AG09319 (cell line): ENCODE measurements at places on chromosomes 12 and 14.

GRCh38 chr12:108686780-108687179 is 44.5 kb downstream of the CORO1C start:
- DNase-seq = no peak

- no peak for DNase-seq
Measured at GRCh38 chr14:94469261-94469660, 6.7 kb downstream of the SERPINA9 start.

DNA sequence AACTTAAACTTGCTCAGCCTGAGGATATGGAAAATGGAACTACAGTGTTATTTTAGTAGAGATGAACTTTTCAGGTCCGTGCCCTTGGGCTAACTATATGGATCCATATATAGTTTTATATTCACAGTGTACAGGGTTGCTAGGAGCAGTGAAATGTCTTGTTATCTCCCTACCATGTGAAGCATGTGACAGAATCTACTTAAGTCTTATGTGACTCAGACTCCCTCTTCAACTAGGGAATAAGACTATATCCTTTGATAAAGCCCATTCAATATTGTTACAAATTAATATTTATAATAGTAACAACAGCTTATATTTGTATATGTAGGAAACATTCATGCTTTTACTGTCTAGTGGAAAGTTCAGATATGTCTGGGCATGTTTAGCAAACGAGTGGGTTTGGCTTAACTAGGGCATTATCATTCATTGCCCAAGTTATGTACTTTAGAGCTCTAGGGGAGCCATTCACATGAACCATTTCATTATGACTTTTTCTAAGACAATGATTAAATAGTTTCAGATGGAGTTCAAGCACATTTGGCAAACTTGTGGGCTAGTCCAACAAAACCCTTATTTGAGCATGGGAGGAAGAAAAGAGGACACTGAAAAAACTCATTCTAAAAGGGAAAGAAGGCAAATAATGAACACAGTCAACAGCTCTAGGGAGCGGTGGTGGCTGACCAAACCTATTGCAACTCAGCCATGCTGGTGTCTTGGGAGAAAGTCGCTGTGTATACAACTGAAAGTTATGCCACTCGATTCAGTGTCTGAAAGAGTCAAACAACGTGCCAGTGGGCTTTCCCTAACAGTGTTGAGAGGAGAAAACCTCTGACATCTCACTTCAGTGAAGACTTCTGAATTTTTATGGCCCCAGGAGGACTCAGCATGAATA is 305.9 kb upstream of the G2E3 start:
- DNase-seq = no peak

DNA sequence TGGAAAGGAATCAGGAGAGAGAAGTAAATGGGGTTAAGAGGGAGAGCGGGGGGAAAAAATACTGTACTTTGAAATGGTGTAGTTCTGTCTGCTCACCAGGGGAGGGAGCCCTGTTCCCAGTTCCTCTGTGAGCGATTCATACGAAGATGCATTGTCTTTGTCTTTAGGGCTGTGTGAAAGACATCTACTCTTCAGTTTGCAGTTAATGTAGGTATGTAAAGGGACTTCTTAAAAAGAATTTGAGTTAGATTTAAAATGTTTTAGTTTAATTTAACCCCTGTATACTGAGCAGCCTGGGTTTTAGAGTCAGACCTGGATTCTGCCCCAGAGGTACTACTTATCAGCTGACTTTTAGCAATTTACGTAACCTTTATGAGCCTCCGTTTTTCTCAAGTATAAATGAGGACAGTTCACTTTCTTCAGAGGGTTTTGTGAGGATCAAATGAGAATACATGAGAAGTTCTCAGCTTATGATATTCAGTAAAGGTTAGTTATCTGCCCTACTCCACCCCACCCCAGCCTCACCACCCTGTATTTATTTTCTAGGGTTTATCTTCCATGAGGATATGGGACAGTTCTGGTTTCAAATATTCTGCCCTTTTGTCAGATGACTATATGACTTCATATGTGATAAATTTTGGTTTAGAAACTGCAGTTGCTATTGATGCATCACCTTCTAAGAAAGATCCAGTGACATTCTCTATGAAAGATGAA is 82.5 kb upstream of the EVL start:
- DNase-seq = peak; percentile 41

DNA sequence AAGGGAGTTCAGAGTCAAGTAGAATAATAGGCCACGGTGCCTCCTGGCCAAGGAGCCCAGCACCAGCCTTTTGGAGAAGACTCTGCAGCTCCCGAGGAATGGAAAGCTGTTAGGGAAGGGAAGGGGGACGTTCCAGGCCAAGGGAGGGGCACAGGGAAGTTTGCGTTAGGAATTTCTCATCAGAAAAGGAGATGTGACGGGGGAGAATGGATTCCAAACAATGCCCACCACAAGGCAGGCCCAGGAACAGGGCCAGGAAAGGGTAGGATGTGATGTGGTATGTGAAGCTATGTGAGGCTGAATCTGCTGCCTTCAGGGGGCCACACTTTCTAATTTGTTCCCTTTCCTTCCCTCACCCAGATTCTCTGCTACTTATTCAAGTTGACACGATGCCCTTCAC is 46.0 kb downstream of the DGLUCY start:
- no peak for DNase-seq

DNA sequence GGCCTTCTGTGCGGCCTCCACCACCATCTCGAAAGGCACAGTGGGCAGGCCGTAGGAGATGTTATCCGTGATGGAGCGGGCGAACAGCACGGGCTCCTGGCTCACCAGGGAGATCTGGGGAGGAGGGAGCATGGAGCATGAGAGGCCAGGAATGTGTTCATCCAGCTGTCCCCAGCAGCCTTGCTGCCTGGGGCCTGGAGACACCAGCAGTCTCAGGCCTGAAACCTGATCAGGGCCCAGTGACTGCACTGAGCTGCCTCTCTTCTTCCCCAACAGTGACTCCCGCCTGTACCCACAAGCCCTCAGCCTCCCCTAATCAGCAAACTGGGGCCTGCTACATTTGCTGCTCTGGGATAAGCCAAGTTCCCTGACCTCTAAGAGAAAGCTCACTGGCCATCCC is 30.9 kb downstream of the ABCB9 start:
- no peak for DNase-seq

DNA sequence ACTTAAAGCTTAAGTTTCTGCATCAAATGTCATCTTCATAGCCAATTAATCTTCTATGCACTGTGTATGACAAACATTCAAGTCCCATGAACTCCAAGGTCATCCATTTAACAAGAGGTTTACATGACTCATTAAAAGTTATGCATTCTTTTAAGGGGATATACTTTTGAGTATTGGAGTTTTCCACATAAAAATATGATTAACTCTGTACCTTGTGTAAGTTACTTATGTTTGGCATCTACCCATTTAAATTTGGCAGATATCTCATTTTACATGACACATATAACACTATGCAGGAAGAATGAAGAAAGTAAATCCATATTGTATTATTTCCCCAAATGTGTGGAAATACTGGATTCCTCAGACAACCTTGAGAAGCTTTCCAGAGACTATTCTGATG is 240.2 kb downstream of the PAX9 start:
- peak; percentile 41 for DNase-seq

DNA sequence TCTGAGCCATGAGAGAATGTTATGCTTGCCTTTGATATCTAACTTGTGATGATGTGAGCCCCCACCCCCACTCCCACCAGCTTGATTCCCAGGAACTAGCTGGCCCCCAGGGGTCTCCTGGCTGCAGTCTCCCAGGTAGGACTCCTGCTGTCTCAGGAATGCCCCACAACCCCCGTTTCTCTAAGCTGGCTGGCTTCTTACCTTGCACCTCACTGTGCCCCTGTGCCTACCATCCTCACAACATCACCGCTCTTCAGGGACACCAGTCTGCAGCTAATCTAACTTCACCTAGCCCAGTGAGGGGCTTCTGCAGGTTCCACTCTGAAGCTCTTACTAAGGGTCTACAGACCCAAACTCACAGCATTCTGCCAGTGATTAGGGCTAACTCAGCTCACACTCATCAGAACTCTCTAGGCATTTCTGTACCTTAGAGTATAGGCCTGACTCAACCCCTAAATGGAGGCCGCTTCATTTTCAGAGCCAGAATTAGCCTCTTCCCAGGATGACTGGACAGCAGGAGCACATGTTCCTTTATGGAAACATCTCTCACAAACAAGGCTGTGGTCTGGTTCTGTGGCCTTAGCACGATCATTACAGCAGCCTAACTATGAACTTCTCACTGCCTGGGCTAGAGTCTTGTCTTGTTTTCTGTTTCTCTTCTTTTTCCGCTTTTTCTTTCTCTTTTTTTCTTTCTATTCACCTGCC is 72.8 kb upstream of the IFNG-AS1 start:
- no peak for DNase-seq

DNA sequence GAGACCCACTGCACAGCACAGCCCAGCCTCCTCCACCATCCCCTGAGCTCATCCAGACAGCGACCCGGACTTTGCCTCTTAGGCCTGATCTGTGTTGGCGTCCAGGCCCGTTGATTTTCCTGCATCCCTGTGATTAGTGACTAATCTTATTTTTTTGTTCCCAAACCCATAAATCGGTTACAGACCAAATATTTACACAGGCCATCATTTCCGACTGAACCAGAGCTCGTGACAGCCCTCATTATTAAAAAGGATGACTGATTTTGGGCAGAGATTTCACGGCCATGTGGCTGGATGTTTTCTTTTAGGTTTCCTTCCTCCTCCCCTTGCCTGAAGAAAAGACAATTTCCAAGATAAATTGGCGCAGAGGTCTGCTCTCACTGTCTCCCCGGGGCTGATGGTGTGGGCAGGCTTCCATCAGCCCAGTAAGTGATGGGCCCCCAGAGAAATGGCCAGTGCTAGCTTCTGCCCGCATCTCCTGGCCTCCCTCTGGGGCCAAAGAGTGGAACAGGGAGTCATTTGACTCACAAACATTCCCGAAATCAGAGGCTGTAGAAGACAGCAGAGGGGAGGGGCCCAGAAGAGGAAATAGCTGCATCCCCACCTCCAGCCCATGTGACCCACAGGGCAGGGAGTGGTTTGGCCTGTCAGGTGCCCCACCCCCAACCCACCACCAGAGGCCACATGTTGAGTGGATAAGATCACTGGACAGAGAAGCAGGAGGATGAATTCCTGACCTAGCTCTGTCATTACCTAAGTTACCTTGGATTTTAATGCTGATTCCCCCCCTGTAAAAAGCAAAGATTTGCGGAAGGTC is 283.5 kb downstream of the KSR2 start:
- peak; percentile 34 for DNase-seq

DNA sequence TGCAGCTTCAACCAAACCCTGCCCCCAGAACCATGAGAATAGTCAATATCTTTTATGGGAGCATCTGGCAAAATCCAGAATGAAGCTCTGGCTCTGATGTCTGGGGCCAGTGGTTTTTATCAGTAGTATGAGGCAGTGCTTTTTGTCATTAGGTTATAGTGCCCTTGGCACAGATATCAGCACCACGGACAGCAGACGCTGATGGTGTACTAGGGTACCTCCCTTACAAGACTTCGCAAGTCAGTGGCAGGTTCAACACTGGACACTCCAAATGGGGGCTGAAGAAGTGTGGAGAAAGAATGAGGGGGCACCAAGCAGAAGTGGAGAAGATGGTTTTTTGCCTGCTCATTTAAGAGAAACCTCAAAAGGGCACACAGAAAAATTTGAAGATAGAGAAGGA is 68.2 kb upstream of the E2F7 start:
- DNase-seq = no peak

- DNase-seq = no peak
Measured at GRCh38 chr12:115443351-115443938, 759.5 kb upstream of the TBX3 start.

GRCh38 chr12:44246482-44247105 is 410.7 kb downstream of the TMEM117 start:
- no peak for DNase-seq

DNA sequence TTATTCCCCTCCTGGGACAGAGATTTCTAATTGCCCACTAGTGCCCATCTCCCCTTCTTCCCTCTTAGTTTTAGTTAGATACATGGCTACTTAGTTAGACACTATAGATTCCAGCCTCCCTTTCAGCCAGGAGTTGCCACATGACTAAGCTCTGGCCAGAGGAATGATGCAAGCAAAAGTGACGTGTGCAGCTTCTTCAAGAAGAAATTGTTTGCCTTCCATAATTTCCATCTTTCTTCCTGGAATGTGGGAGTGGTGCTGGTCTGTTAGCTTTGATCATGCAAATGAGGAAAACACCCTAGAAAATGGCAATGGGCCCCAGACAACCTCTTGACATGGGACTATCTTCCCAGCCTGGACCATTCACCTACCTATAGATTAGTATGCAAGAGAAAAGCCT is 21.4 kb downstream of the CCDC177 start:
- peak; percentile 18 for DNase-seq
